ENCODE measurements at places on chromosomes 12 and 14.

GRCh38 chr14:74670726-74671411 is 42.0 kb downstream of the AREL1 start:
- no peak for DNase-seq

DNA sequence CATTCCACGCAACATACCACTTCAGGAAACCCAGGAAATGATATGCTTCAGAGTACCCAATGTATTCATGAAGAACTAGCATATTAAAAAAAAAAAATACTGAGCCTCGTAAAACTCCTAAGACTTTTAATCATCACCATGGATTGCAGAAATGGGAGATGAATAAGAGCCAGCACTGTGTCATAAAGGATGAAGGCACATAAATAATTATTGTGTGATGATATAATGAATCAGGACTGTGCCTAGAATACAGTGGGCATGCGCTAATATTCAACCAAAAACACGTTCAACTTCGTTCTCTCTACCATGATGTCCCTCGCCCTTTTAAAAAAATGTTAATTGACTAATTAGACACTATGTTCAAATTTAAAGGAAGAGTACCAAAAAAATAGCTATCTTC is 68.7 kb downstream of the CIT start:
- no peak for DNase-seq

DNA sequence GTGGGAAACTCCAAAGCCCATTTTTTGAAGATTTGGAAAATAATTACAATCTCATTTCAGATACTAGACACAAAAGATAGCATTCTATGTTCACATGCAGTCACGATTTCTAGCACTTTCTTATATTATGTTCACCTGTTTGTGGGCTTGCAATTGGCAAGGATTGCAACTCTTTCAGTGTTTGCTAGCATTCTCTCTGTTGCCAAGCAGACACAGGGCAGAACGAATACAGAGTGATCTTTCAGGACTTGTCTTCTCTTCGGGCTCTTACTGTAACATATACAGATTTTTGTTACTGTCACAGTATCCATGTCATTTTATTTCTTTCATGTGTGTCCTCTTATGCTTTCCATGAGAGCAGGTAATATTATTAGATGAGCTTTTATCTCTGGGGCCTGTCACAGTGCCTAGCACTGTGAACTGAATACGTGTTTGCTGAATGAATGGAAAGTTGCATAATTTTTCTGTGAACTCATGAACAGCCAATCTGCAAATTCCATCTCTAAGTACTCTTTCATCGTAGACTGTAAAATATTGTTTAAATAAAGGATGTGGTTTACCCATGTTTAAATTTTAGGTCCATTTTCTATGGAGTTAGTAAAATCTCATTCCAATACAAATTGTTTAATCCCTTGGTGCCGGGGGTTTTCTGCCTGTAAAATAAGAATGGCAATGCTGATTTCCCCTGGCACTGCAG is 105.1 kb downstream of the BMP4 start:
- DNase-seq, result no peak

- DNase-seq, result peak; percentile 67
Measured at GRCh38 chr14:104660597-104660996, 28.8 kb upstream of the INF2 start.

- no peak for DNase-seq
Measured at GRCh38 chr12:108374596-108375320, 35.6 kb upstream of the CMKLR1 start.

GRCh38 chr14:95858893-95859292 is 17.7 kb upstream of the TUNAR start:
- DNase-seq, result no peak

DNA sequence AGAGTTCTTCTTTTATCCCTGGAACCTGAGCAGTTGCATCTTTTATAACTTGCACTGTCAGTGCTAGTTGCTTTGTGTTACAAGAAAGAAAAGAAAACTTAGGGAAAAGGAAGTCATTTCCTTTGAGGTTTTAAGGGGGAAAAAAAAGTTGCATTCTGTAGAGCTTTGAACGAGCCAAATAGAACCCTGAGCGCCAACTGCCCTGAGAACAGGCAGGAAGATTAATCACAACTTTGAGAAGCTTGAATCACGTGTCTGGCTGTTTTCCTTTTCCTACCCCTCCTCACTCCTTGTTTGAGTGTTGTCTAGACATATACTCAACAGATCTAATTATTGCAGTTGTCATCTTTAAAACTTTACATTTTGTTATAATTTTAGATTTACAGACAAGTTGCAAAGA is 12.5 kb downstream of the PCNX1 start:
- no peak for DNase-seq

- no peak for DNase-seq
Measured at GRCh38 chr12:91609283-91609682, 426.7 kb upstream of the DCN start.

DNA sequence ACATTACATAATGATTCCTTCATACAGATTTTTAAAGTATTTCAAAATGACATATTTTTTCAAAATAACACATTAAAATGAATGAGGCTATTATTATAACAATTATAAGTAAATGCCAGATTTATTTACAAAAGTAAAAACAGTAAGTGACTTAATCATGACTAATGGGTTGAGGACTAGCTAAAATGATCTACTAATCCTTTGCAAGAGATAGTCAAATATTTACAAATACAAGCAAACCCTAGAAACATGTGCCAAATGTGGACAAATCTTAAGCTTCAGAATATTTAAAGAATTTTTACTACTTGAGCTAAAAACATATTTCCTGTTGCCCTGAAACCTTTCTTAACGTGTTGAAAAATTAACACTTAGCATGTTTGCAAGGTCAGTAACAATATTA is 74.8 kb downstream of the KIF21A start:
- DNase-seq, result no peak

- DNase-seq, result no peak
Measured at GRCh38 chr12:102281231-102281630, 83.6 kb upstream of the PMCH start.

DNA sequence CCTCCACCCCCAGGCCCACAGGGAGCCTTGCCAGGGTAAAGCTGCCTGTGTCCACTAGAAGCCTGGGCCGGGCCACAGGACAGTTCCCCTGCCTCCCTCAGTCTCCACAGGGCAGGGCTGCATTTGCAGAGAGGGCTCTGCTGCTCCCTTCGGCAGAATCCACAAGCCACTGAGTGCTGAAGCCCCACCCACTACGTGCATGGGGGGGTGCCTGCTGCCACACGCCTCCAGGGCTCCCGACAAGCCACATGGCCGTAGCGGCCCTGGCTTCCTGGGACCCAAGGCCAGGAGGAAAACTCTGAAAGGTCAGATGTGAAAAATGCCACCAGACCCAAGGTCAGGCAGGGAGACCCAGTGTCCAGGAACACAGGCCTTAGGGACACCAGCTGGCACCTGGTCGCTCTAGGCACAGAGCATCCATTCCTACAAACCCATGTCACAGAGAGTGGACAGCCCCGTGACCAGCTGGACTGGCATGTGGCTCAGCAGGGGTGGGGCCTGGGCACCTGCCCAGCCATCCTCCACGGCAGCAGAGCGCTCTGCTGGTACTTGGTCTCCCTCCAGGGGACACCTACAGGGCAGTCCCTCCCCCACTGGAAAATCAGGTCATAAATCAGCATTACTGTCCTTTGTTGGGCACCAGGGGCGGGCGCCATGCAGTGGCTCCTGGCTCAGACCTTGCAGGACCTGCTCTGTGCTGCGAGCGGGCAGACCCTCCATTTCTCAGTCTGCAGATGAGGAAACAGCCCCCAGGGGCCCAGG is 42.9 kb downstream of the CCDC85C start:
- no peak for DNase-seq

- DNase-seq, result no peak
Measured at GRCh38 chr12:291153-291723, 28.6 kb upstream of the SLC6A13 start.

DNA sequence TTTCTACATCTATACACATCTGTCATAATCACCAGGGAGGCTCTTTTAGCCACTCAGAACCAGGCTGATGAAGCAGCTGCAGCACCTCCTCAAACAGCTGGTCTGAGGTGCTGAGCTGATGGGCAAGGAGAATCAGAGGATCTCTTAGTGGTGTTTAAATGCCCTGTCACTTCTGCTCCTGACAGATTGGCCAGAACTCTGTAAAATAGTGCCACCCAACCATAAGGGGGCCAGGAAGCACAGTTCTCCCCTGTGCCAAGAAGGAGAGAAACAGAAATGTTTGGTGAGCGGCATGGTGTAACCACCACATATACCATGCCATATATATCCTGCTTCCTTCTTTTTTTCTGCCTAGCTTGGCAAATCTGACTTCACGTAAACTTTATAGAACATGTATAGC is 12.8 kb downstream of the SOCS2 start:
- DNase-seq, result no peak

- no peak for DNase-seq
Measured at GRCh38 chr12:19744705-19745218, 305.5 kb downstream of the AEBP2 start.

DNA sequence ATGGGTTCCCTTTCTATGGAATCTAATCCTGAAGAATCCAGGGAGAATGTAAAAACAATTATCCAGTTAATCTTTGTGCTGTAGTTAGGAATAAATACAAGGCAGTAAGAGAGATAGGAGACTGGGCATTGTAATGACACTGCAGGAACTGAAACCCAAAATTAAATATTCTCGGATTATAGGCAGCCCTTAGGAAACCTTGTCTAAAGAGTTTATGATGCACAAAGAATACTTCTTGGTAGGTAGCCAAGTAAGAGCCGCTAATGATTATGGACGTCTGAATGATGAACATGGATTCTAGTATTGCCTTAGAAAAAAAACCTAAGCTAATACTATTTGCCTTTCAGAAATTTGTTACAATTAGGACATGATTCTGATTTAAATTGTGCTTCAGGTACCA is 165.4 kb upstream of the LRIG3 start:
- DNase-seq, result no peak

DNA sequence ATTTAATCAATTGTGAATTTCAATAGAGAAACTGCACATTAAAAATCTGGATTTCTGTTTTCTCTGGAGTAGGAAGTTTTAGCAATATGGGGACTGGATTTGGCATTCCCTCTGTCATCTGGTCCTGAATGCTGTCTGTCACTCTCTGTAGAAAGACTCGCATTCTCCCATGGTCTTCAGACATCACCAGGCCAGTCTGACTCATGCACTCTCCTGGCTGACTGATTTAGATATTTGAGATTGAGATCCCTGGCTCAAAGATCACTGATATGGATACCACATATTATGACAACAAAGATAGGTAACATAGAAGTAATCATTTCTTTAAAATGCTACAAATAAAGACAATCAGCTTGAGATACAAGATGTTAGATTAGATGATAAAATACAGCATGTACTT is 524.5 kb downstream of the GALC start:
- no peak for DNase-seq

DNA sequence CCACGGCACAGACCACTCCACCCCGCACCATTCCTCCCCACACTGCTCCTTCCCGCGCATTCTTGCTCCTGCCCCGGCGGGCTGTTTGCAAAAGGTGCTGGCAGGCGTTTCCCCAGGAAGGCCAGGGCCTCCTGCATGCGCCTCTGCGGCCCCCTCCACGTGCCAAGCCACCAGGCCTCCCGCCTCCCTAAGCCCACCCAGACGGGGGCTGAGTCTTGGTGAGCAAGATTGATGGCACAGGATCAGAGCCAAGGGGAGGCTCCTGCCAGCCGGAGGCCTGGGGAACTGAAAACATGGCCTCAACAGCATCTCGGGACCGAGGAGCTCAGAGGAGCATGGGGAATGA is 328.3 kb upstream of the DIO3 start:
- DNase-seq, result no peak

DNA sequence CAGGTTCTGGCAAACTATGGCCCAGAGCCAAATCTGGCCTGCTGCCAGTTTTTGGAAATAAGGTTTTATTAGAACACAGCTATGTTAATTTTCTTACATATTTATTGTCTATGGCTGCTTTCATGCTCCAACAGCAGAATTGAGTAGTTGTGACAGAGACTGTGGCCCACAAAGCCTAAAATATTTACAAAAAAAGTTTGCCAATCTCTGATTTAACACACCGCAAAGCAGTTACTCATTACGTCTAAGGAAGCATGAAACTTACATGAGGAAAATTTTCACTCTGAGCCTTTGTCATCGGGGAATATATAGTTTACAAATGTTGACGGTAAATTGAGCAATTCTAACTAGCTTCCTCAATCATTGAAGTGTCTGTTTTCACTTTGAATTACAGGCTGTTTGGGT is 96.5 kb downstream of the UNC79 start:
- no peak for DNase-seq

DNA sequence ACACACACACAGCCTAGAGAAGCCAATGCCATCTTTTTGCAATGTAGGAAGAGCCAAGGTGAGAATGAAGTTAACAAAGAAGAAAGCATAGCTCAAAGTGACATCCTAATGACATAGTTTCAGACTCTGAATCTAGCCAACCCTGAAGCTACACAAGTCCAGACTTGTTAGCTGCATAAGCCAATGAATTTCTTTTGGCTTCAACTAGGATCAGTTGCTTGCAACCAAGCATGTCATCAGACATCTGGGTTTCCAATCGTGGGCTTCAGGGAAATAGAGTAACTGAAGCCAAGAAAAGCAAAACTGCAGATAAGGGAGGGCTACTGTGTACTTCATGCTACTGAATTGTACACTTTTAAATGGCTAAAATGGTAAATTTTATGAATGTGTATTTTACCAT is 4.4 kb upstream of the GPHN start:
- no peak for DNase-seq

DNA sequence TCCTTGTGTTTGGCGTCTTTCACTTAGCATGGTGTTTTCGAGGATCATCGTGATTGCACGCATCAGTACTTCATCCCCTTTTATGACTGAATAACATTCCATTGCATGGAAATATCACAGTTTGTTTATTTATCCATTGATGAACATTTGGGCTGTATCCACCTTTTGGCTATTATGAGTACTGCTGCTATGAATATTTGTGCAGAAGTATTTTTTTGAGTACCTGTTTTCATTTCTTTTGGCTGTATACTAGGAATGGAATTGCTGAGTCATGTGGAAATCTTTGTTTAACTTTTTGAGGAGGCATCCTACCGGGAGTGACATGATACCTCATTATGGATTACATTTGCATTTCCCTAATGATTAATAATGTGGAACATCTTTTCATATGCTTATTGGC is 66.4 kb downstream of the WNK1 start:
- no peak for DNase-seq

GRCh38 chr12:104219908-104220404 is 4.4 kb downstream of the TXNRD1 start:
- no peak for DNase-seq

DNA sequence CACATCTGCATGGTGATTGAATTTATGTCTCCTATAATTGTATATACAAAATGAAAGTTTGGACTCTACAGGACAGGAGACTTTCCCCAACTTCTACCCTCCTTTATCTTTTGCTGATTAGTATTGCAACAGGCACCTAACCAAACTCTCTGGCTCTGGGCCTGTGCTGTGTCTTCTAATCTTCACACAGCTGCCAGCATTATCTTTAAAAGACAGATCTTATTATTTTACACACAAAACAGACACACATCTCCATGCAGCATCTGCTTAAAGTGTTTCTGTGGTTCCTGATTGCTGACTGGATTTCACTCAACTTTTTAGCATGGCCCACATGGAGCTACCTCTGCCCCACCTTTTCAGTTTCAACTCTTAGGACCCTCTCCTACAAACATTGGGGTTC is 154.9 kb upstream of the PELI2 start:
- DNase-seq, result no peak

- no peak for DNase-seq
Measured at GRCh38 chr12:94930216-94930654, 73.3 kb downstream of the NDUFA12 start.

- no peak for DNase-seq
Measured at GRCh38 chr12:131357920-131358319, 353.0 kb upstream of the SFSWAP start.

- no peak for DNase-seq
Measured at GRCh38 chr14:48111151-48111550, 435.7 kb upstream of the MDGA2 start.
